NCI-H524 treated with DMSO at 0.1 percent for 48 hours (cell line): ENCODE measurements at places on chromosomes 11 and 22.
A peak's percentile ranks its signal among the peaks of the same experiment; 100 is the strongest.

- peak; percentile 30 for DNase-seq
Measured at GRCh38 chr11:45736424-45736823, 68.5 kb upstream of the SLC35C1 start.

DNA sequence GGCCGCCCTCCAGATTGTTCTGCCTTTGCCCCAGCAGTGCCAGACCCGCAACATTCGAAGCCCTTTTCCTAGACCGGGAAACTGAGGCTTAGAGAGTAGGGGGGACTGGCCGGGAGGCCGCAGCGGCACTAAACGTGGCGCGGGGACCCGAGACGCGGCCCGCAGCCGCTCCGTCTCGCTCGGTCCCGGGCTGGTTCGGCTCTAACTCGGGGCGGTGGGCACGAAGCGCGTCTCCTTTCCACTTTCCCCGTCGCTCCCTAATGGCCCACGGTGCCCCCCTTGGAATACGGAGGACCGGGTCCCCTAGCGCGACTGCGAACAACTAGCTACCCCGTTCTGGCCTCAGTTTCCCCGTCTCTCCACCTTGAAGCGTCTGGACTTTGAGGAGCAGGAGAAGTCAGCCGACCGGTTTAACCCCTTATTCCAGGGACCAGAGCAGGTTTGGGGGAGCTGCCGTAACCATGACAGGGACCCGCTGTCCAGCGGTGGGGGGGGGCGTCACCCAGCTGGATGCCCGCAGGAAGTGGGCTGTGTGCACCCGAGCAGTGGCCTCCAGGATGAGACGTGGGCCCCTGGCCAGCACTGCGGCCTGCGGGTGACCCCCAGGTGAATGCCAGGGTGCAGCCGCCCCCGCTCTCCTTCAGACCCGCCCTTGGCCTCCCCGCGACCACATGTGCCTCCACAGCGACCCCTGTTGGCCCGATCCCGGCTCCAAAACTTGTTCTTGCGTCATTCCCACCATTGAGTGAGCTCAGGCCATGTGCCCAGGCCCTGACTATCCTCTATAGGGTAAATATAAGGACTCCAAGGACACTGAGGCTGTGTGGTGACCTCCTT lies 1.1 kb downstream of the CDC42EP1 start:
- DNase-seq: no peak

DNA sequence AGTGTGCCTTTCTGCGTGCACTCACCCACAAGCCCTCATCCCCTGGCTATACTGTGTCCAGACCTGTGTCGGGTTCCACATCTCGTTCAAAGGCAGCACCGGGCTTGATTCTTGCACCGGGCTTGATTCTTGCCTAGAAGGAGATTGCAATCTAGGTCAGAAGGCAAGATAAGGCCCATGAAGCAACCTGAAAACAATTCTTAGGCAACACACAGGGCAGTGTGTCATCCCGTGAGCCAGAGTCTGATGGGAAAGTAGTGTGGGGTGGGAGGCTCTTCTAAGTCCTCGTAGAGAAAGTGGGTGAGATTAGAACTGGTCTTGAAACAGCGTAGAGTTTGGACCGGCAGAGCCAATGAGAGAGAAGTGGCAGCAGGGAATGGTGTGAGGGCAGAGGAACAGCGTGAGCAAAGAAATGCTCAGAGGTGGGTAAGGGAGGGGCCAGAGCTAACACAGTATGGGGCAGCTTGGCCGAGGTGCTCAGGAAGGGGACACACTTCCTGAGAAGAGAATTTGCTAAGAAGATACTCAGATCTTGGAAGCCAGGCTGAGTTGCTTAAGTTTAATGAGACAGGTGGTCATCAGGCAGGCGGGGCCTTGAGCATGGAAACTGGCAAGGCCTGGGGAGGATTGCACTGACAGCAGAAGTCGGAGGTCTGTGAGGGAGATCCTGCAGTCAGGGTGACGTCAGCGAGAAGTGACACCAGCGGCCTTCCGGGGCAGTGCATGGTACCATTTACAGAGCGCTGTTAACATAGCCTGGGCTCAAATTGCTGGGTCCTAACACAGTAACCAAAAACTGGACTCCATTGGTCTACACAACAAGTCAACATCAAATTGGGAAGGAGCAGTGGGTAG lies 40.7 kb upstream of the DKK3 start:
- DNase-seq: no peak

DNA sequence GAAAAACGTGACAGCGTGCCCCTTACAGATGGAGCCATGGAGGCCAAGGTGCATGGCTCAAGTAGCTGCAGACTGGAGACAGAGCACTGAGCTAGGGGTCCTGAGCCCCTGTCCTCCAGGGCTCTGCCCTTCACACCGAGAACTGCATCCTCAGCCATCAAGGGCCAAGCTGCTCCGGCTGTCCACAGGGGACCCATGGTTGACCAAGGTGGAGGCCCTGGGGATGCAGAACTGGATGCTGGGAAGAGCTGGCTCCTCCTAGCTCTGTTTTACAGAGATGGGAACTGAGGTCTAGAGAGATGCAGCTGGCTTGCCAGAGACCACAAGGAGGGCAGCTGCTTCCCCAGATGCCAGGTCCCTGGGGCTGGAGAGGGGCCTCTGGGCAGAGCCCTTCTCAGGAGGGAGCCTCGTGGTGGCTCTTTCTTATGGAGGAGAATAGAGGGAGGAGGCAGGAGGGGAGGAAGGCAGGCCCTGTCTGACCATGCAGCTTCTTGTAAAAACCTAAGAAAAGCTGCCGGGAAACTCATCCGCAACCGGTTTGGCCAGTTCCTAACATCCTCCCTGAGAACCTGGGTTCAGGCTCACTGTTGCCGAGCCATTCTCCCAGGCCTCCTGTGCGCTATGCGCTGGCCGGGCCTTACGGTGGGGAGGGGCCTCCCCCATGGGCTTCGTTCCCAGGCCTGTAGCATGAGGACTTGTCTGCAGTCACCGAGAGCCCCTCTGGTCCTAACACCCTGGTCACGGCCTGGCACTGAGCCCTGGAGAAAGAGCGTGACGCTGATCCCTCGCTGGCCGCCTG lies 80.6 kb downstream of the WNT7B start:
- DNase-seq: no peak

DNA sequence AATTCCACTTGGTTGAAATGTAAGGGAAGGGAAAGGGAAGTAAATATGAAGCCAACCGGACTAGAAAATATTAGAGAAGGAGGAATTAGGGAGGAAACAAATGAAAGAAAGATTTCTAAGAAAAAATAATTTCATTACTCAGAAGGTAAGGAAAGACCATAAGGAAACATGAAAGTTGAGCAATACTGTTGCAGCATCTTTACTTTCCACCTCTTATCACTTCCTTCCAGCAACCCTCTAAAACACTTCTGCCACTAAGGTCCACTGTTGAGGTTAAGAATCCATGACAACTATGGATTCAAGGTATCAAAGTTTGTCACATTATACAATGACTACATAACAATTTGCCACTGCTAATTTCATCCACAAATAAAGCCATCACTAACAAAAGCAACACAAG lies 308.6 kb downstream of the DLG2 start:
- DNase-seq: no peak

- no peak for DNase-seq
Measured at GRCh38 chr11:14318581-14318981, 40.4 kb downstream of the RRAS2 start.

GRCh38 chr11:86743223-86744118 lies 56.9 kb upstream of the PRSS23 start:
- DNase-seq: no peak

- DNase-seq: no peak
Measured at GRCh38 chr11:125088576-125089455, 22.6 kb downstream of the TMEM218 start.

DNA sequence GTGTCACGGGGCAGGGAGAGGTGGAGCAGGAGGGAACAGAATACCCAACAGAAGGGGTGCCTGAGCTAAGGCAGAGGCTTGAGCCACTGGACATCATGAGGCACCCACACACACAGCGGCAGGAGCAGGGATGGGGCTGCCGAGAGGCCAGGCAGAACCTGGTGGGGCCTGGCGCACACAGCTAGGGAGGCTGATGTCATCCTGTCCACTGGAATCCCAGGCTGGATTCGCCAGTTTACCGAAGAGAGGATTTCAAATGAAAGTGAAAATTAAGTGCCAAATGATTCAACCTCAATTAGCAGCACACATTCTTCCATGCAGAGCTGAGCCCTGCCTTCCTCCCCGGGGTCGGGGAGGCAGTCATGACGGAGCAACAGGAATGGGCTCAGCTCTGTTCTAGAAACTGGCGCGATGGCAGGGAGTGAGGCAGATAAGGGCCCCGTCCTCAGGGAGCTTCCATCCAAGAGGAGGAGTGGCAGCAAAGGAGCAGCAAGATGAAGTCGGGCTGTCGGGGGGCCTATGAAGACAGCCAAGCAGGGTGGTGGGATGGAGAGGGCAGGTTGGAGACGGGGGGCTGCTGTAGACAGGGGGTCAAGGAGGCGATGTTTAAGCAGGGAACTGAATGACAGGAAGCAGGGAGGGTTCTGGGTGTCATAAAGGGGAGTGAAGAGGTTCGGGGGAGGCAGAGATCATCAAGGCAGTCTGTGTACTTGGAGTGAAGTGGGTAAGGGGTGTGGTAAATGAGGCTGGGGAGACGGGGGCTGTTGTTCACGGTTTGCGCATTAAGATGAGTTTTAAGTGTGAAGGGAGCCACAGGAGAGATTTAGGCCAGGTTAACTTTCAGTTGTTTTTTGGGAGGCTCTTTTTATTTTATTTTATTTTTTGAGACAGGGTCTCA lies 6.4 kb downstream of the RAC2 start:
- no peak for DNase-seq

DNA sequence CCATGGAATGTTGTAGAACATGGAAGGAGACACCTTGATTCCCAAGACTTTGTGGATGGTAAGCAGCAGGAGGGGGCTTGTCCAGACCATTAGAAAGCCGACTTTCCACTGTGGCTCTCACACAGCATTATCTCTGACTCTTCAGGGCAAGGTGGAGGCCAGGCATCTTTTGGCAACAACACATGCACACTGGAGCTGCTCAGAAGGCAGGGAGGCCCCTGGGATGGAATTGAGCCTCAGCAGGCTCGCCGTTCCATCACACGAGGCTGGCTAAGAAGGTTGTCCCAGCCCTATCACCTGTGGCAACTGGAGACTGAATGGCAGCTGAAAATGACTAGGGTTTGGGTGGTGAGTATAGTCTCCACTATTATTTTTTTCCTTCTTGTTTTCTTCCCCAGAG lies 76.3 kb upstream of the TMEM45B start:
- no peak for DNase-seq

DNA sequence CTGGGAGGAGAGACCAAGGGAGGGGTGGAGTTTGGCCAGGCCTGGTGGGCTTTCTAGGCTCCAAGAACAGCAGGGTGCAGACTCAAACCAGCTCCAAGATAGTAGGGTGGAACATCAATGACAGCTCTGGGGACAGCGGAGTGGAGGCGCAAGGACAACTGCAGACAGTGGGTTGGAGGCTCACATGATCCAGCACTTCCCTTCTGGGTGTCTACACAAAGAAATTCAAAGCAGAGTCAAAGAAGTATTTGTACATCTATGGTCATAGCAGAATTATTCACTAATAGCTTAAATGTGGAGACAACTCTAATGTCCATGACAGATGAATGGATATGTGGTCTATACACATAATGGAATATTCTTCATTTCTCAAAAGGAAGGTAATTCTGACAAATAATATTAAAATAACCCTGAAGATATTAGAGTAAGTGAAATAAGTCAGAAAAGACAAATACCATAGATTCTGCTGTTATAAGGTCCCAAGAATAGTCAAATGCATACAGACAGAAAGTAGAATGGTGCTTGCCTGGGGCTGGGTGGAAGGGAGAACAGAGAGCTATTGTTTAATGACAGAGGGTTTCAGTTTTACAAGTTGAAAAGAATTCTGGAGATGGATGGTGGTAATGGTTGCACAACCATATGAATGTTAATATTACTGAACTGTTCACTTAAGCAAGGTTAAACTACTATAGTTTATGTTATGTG lies 5.5 kb upstream of the GAB4 start:
- DNase-seq: no peak

- DNase-seq: no peak
Measured at GRCh38 chr11:122874991-122875390, 7.6 kb upstream of the JHY start.

DNA sequence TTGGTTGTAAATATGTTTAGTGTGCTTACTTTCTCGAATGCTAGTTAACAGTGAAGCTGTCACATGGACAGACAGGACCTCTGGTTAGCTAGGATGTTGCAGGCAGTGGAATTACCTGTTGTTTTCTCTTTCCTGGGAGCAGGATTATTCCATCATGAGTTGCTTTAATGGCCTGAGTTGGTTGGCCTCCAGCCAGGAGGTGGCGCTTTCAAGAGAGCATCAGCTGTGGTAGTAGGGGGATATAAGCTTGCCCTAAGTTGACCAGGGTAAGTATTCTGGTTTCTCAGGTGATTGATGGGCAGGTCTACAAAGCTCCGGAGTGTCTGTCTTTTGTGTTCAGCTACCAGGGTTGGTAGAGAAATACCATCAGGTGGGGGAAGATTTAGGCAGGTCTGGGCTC lies 43.5 kb downstream of the NELL1 start:
- DNase-seq: no peak

GRCh38 chr22:38298312-38299005 lies 18.8 kb downstream of the CSNK1E start:
- DNase-seq: no peak

- DNase-seq: peak; percentile 77
Measured at GRCh38 chr22:31350410-31350863, 4.3 kb upstream of the PATZ1 start.

GRCh38 chr22:36222887-36223450 lies 16.4 kb downstream of the APOL2 start:
- DNase-seq: no peak

DNA sequence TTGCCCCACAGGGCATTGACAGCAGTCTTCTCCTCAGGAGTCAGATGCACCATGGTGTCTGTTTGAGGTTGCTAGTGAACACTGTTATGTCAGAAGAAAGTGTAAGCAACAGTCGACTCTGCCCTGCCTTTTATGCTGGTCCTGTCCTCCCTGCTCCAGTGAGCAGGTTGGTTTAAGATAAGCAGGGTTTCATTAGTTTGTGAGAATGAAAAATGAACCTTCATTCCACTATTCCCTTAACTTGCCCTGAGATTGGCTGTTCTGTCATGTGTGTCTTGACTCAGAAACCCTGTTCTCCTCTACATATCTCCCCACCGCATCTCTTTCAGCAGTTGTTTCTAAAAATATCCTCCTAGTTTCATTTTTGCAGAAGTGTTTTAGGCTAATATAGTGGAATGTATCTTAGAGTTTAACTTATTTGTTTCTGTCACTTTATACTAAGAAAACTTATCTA lies at the start of gene HBD:
HBD (minus strand) TSS at position 103 of the 454 bp plus-strand sequence; CDS start at position 53, 50 bp downstream.
- DNase-seq: no peak

DNA sequence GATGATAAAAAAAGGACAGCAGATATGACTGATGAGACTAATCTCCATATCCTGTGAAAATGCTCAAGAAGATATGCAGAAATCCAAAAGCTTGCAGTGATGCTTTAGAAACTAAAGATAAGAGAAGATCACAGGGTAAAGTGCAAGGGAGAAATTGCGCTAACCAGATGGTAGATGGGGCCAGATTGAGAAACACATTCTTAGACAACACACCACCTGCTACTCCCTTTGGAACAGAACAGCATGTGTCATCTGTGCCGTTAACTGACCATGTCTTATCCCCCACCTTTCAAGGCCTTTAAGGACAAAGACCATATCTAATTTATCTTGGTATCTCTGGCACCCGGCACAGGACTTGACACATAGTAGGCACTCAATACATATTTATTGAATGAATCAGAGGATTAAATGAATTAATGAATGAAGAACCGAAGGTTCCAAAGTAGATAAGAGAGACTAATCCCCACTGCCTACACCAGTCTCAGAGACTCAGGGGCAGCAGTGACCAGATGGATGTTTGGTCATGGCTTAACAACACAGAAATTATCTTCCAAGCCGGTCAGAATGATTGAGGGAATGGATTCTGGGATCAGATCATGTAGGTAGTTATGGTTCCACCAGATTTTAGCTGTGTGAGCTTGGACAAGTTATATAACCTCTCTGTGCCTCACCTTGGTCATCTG lies 12.3 kb upstream of the P2RY2 start:
- peak; percentile 61 for DNase-seq

- no peak for DNase-seq
Measured at GRCh38 chr22:47564651-47565434, 802.4 kb downstream of the TBC1D22A start.
